Activated B cell treated with CpG ODN at 0.5 μM for 24 hours (primary cell): ENCODE measurements at places on chromosomes 4 and X.
A peak's percentile ranks its signal among the peaks of the same experiment; 100 is the strongest.

DNA sequence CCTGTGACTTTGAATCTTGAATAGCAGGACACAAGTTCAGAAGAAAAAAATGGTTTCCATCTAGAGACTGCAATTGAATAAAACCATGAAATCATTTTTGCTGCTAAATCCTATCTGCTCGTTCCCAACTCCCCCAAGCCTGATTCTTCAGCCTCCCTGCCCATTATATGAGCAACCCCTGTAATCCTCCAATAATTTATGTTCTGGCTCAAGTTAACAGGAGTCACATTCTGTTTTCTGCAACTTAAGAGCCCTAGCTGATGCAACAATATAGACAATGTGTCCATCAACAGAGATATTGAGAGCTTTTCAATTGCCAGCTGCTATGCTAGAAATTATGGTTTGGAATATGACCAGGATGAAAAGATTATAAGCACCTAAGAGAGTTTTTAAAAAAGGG, 84.1 kb downstream of the LDB2 start:
- DNase-seq, result no peak

DNA sequence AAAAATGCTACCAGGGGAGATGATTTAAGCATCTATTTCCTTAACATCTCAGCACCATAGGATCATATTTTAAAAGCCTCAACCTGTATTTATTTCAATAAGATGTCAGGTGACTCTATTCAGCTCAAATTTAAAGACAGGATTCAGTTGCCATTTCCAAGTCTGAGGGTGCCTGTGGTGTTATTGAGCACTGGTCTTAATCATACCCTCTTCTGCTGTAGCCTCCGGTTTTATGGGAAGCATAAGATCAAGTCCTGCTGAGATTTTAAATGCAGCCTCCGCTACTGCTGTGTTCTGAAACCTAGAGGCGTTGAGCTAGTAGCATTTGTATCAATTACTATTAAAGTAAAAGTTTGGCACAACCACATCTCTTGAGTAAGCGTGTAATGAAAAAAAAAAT, 185.7 kb upstream of the NWD2 start:
- no peak for DNase-seq

- DNase-seq, result no peak
Observed at GRCh38 chrX:153649178-153649914, 2.3 kb downstream of the DUSP9 start.

DNA sequence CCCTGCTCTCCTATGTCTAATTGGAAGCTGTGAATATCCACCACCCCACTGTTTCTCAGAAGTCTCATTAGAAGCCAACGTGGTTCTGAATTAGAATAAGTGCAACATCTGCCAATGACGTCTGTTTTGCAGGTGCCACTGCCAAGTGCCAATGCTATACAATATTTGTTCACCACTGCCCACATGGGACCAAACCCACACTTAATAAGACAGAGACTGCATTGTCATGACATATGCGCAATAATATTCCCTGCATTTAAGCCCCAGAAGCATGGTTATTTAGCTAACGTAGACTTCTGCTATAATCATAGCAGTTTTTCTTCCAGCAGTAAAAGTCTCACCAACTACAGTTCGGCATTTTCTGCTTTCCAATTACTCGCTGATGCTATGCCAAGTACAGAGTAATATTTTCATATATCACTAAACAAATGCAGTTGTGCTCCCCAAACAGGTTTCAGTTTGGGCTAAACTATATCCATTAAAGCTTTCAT, 262.5 kb upstream of the PCDH18 start:
- DNase-seq, result no peak

- no peak for DNase-seq
Observed at GRCh38 chr4:38414410-38414809, 249.6 kb upstream of the KLF3 start.

DNA sequence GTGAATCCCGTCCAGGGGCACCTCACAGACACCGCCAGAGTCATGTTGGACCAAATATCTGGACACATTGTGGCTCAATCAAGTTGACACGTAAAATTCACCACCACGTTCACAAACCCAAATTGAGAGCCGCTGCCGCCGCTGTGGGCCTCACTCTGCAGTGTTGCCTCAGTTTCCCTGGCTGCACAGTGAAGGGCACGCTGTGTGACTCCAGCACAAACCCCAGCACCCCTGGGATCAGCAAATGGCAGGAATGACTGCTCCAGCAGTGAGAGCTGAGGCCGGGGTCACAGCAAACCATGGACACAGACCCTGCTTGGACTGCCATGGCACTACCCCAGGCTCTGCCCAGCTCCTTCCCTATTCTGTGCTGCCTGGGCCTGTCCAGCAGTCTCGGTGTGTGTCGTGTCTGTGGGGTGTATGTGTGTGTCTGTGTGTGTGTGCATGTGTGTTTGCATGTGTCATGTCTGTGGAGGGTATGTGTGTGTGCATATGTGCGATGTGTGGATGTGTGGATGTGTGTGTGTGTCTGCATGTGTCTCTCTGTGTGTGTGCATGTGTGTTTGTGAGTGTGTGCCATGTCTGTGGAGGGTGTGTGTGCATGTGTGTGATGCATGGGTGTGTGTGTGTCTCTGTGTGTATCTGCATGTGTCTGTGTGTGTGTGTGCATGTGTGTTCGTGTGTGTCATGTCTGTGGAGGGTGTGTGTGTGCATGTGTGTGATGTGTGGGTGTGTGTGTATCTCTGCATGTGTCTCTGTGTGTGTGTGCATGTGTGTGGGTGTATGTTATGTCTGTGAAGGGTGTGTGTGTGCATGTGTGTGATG, 52.2 kb upstream of the ADRA2C start:
- no peak for DNase-seq

GRCh38 chrX:15359701-15360100, 24.4 kb upstream of the PIGA start:
- DNase-seq, result no peak

GRCh38 chr4:10106421-10107039, 10.1 kb downstream of the WDR1 start:
- no peak for DNase-seq

- DNase-seq, result no peak
Observed at GRCh38 chrX:41599507-41599906, 89.3 kb upstream of the GPR34 start.

GRCh38 chr4:100649417-100649816, 131.6 kb upstream of the EMCN start:
- DNase-seq, result no peak

- no peak for DNase-seq
Observed at GRCh38 chr4:88908521-88908920, 148.5 kb downstream of the FAM13A start.

- no peak for DNase-seq
Observed at GRCh38 chrX:96182366-96182765, 502.3 kb upstream of the DIAPH2 start.

- DNase-seq, result no peak
Observed at GRCh38 chr4:4735870-4736269, 123.6 kb upstream of the MSX1 start.

GRCh38 chrX:13007519-13008188, 32.7 kb downstream of the TMSB4X start:
- no peak for DNase-seq

- DNase-seq, result no peak
Observed at GRCh38 chrX:83916525-83916924, 55.6 kb downstream of the CYLC1 start.

DNA sequence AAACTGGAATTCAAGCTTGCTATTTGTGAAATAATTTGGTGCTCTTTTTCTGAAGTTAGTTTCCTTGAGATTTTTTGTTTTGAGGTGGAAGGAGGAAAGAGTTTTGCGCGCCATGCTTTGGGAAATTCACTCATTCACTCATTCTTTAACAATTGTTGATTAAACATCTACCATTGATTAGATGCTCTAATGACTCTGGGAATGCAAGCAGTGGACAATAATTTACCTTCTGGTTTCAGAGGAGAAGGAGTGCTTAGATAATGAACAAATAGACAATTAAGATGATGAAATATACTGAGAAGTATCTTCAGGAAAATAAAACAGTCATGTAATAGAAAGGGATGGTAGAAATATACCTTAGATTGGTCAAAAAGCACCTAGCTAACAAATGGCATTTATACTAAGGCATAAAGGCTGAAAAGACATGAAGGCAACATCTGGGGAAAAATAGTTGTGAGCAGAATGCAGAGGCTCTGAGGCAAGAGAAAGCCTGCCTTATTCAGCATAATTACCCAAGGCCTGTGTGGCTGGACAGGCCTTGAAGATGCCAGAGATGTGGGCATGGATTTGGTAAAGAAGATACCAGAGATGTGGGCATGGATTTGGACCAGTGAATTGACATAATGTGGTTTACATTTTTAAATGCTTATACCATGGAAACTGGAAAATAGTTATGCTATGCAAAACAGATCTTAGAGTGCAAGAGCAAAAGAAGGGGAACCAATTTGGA, 2.7 kb upstream of the COMMD8 start:
- DNase-seq, result no peak

GRCh38 chr4:47913861-47914219, 543 bp downstream of the NFXL1 start:
- peak; percentile 33 for DNase-seq

DNA sequence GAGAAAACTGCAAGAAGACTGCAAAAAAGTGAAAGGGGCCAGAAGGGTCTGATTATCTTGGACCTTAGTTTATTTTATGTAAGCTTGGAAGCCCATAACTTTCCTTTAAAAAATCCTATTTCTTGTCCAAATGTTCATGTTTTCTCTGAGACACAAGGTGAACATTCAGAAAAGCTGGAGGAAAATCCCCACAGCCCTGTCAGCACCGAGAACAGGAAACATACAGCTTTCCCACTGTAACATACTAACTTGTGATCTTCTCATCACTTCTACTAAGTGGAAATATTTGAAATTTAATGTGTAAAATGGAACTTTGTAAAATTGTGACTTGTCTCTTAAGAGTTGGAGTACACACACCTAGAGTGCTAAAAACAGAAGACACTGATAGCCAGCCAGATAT, 21.3 kb downstream of the GPR174 start:
- DNase-seq, result no peak

- no peak for DNase-seq
Observed at GRCh38 chr4:53012738-53013137, 150.6 kb downstream of the RASL11B start.

- DNase-seq, result no peak
Observed at GRCh38 chr4:5711479-5712184, 631 bp downstream of the EVC start.

- no peak for DNase-seq
Observed at GRCh38 chr4:16222957-16223527, 3.2 kb downstream of the TAPT1 start.

- DNase-seq, result no peak
Observed at GRCh38 chr4:104472766-104473165, 21.9 kb downstream of the CXXC4 start.

DNA sequence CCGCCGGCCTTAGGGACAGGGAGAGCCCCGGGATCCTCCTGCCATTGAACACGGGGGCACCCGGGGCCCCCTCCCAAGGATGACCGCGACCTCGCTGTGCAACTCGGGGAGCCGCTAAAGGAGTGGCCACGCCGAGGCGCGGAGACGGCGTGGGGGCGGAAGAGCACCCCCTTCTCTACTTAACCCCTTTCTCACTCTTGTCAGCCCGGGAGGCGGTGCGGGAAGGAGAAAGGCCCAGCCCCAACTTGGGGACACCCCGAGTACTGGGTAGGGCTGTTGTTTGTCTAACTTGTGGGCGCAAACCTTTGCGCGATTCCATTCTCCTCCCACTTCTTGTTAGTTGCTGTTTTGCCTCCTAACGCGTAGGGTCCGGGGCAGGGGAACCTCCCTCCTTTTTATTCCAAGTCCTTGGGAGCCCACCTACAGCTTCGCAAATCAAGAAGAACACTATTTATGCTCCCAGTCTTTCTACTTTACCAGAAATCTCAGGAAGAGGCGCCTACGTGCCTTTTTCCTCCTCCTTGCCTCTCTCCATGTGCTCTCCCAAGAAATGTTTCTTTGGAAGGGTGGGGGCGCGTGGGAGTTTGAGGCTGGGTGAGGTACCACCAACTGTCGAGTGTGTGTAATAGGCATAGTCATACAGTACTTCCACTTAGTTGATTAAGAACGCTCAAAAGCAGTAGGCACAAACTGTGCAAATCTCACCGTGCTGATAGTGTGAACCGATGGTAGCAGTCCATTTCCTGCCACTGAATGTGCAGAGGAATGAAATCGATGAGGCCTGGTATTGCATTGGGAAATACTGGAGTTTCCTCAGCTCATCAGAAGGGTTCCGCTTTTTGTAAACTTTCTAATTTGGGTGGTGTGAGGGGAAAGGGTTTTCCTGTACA, 813 bp downstream of the DIAPH2 start:
- DNase-seq, result peak; percentile 23

DNA sequence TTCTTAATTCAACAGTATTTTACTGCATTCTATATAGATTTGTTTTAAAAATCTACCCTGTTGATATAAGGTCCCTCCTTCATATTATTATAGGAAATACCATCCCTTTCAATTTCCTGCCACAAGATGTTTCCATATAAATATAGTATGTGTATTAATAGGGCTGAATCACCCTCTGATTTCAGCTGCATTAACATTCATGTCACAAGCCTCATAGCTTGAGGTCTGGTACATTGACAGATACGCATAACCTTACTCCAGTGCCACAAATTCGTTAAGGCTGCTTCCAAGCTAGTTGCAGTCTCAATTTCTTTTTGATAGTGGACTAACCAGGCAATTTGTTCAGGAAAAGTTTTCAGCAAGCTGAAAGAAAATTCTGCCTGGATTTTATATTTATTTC, 128.4 kb downstream of the KLHL34 start:
- no peak for DNase-seq

GRCh38 chr4:67256388-67257043, 288.8 kb downstream of the CENPC start:
- no peak for DNase-seq

GRCh38 chrX:44922980-44923379, 50.0 kb downstream of the KDM6A start:
- DNase-seq, result no peak

GRCh38 chr4:1945124-1945895, 63.5 kb downstream of the NELFA start:
- DNase-seq, result no peak

GRCh38 chr4:38099908-38100407, 139.8 kb downstream of the PTTG2 start:
- no peak for DNase-seq

DNA sequence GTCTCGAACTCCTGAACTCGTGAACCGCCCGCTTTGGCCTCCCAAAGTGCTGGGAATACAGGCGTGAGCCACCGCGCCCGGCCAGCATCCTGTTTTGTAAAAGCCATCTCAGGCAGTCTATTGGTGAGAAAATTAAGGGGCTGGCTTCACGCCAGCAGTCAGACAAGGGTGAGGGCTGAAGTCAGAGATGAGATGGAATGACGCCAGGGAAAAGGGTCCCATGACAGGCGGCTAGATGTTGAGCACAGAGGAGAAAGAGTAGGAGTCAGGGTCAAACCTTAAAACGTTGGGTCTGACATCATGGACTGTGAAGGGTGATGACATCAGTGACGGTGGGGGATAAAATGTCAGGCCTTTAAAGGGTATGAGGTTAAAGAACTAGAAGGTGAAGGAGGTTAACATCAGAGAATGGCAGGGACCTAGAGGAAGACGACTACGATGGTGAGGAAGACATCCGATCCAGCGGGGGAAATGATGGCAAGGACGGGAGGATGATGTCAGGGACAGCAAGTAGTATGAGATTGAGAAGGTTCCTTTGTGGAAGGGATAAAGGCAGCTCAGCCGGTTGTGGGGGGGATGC, 504 bp upstream of the RBM3 start:
- DNase-seq, result no peak

- DNase-seq, result no peak
Observed at GRCh38 chr4:167721617-167722486, 370.5 kb upstream of the ANXA10 start.

- DNase-seq, result no peak
Observed at GRCh38 chrX:25600776-25601175, 537.4 kb upstream of the MAGEB18 start.

- no peak for DNase-seq
Observed at GRCh38 chr4:6885953-6886557, 23.6 kb upstream of the TBC1D14 start.

- peak; percentile 26 for DNase-seq
Observed at GRCh38 chr4:71187404-71188155, 151.2 kb upstream of the SLC4A4 start.
